Activated CD4-positive, alpha-beta T cell treated with anti-CD3 and anti-CD28 coated beads, Interleukin-2, amount 10 ng/mL, durations not matched to agents 7 days and 5 days (primary cell): ENCODE measurements at places on chromosomes 11 and 22. TPM values are rescaled to one million over a fixed set of nuclear protein-coding genes. Genes with fewer than 3 reads are reported as not detected.

Gene CSRP3
- total RNA-seq = not detected

Gene CCDC87
- total RNA-seq = 0.08 TPM

Gene MAPK8IP2
- total RNA-seq = 0.29 TPM

Gene CNIH2
- 2.5 TPM for total RNA-seq

Gene OSBP2
- 1.1 TPM for total RNA-seq

Gene OVOL1
- total RNA-seq = not detected

Gene MAJIN
- 0.54 TPM for total RNA-seq

Gene BDNF
- total RNA-seq = not detected

Gene KCNK7
- 1.00 TPM for total RNA-seq

Gene APOA1
- 0.25 TPM for total RNA-seq

Gene CABP4
- total RNA-seq = 1.3 TPM

Gene CARD18
- not detected for total RNA-seq

Gene ARHGAP8
- total RNA-seq = 0.37 TPM
